Naive B cell (primary cell): ENCODE measurements at places on chromosomes 4 and X.

- no peak for DNase-seq
These were observed 1242.9 kb downstream of the C4orf33 start for GRCh38 chr4:130338851-130339250.

DNA sequence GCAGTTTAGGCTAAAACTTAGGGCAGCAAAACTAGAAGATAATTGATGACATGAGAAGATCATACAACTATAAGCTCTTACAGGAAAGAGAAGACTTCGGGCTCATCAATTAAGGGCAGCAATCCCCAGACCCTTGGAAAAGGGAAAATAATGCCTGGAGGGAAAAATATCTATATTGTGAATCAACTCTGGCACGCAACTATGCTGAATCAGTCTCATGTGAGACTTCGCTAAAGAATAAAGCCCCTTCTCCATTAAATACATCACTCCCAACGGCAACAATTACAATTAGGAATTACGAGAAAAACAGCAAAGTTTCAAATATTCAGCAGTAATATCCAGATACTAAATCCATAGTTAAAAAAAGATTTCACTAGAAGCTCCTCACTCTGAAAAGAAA lies 2016.8 kb upstream of the IGFBP7 start:
- no peak for DNase-seq

DNA sequence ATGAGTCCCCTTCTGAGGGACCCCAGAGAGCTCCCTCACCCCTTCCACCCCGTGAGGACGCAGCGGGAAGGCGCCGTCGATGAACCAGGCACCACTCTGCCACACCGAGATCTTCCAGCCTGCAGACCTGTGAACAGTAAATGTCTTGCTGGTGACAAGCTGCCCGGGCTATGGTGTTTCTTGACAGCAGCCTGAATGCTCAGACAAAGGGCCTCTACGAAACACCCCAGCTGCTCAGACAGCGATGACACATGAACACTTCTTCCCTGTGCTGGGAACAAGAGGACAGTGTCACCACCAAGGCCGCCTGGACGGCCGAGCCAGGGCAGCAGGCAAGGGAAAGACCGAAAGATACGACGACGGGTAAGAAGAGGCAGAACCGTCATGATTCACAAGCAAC lies 30.6 kb upstream of the GTPBP6 start:
- no peak for DNase-seq

DNA sequence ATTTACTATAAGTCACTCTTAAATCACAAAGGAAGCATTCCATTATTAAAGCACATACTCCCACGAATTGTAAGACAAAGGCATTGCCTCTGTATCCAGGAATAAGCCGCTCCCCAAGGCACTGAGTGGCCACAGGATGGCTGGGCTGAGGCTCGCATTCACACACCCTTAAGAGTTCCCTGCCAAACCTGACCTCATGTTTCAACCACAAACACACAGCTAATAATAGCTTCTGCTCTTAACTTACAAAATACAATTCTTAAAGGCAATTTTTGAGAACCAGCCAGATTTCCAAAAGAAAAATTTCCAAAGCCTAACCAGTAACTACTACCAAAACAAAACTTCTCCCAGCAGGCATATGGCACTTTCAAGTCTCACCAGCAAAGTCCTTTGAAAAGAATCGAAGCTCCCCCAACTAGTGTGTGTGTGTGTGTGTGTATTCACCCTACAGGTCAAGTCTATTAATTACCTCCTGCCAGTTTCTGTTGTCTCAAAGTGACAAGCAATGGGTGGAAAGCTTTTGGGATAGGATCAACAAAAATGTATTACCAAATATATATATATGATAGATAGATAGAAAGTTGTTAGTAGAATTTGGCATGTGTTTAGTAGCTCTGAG lies 36.0 kb downstream of the ARHGAP6 start:
- DNase-seq, result no peak

- no peak for DNase-seq
These were observed 34.3 kb downstream of the ENPEP start for GRCh38 chr4:110510277-110510676.

DNA sequence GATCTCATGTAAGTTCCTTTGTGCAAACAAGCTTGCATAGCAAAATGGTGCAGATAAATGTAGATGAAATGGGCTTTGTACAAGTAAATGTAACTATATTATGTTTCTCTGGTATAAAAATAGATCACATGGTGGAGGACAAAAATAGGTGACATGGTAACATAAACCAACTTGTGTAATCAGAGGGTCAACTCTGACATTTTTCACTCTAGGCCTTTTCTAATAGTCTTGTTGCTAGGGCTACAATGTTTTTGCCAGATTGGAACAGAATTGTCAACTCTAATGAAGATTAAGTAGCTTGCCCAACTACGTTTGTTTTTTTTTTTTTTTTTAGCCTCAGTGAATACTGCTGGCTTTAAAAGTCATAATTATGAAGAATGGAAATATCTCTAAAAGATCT lies 11.5 kb downstream of the MAD2L1 start:
- DNase-seq, result no peak

GRCh38 chr4:107988763-107989035 lies 990 bp upstream of the HADH start:
- no peak for DNase-seq

DNA sequence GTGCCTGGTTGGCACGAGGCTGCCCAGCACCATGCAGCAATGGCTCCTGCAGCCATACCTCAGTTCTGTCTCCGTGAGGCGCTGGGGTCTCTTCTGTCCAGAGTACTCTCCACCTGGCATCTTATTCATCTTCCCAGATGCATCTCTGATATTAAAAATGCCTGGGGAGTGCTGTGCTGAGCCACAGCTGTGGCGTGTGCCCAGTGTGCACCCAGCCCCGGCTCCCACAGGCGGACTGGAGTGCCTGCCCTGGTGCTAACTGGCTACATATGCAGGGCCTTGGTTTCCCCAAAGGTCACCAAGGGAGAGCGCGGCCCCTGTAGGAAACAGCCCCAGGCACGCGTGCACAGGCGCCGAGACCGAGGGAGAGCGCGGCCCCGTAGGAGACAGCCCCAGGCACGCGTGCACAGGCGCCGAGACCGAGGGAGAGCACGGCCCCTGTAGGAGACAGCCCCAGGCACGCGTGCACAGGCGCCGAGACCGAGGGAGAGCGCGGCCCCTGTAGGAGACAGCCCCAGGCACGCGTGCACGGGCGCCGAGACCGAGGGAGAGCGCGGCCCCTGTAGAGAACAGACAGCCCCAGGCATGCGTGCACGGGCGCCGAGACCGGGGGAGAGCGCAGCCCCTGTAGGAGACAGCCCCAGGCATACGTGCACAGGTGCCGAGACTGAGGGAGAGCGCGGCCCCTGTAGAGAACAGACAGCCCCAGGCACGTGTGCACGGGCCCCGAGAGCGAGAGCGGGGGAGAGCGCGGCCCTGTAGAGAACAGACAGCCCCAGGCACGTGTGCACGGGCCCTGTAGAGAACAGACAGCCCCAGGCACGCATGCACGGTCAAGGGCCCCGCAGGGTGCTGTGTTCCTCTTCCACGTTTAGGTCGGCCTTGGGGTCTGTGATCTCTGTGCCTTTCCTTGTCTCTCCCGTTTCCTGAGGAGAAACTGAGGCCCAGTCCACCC lies 14.5 kb downstream of the TMEM175 start:
- DNase-seq, result no peak

DNA sequence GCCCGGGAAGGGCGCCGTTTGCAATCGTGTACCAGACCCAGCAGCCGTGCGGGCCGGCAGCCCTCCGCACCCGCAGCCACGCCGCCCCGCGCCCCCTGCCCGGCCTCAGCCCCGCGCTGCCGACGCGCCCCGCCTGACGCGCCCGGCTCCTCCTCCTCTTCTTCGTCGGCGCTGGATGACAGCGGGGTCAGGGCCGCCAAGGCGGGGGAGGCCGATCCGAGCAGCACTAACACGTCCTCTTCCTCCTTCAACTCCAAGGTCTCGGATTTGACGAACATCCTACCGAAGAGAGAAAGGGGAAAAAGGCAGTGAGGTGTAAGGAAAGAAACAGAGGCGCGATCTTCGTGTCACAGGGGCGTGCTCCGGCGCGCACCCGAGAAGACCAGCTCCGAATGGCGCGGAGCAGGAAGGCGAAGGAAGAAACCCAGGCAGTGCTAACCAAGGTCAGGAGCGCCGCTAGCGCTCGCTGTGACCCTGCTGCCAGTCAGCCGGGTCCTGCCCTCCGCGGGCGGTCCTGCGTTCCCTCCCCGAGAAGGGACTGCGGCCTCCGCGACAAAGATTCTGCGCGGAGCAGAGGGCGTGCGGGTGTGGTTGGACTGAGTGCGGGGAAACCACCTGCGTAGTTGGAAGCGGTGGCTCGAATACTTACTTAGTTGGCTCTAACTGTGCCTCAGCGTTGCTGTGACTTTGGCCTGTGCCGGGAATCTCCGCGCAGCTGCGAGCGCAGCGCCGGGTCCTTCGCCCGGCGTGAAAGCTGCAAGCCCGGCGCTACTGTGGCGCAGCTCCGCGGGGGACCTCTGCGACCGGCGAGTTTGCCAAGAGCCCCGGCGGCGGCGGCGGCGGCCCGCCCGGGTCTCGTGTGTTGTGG lies 548 bp downstream of the NEUROG2 start:
- peak; percentile 44 for DNase-seq

DNA sequence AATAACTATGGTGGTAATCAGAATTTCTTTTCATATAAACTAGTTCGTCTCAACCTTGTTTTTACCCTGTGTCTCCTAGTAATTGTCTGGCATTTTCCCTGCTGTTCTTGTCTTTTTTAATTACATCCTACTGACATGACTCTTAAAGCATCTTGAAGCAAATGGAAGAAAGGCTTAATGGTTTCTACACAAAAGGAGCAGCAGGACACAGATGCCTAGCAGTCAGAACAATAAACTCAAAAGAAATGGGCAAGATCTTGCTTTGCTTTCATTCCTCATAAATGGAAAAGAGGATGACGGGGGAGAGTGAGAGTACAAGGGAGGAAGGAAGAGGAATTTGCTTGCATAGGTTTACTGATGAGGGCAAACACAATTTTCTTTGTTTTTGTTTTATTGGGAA lies 293.2 kb upstream of the EMCN start:
- DNase-seq, result no peak

DNA sequence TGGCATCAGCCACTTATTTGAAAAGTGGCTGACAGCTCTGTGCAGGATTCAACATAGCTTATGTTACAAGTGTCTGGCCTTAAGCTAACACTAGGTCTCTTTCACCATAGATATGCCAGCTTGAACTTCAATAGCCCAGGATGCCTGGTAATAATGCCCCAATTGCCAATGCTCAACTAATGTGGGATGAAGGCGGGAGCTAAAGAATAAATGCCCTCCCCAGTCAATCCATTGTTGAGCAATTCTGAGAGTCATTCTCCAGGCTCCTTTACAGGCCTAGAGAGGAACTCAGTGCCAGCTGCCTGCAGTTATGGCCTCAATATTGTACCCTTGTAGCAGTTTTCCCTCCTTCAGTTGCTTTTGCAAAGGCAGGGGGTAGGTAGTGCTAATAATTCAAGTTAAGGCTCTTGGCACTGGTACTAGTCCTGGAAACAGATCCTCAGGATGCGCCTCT lies 460.2 kb downstream of the GABRG1 start:
- no peak for DNase-seq

DNA sequence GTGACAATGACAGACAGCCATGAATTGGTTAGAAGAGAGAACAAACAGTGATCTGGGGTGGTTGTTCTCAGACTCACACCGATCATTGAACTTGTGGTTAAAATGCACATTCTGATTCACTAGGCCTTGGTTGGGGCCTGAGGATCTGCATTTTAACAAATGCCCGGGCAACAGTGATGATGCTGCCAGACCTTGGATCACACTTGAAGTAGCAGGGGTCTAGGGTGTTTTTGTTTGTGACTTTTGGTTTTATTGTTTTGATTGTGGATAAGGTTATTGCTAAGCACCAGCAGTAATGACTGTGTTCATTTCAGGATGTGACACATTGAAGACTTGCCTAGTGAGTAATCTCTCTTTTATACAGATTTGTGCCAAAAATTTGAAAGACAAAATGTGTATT lies 36.5 kb downstream of the TXLNG start:
- no peak for DNase-seq

DNA sequence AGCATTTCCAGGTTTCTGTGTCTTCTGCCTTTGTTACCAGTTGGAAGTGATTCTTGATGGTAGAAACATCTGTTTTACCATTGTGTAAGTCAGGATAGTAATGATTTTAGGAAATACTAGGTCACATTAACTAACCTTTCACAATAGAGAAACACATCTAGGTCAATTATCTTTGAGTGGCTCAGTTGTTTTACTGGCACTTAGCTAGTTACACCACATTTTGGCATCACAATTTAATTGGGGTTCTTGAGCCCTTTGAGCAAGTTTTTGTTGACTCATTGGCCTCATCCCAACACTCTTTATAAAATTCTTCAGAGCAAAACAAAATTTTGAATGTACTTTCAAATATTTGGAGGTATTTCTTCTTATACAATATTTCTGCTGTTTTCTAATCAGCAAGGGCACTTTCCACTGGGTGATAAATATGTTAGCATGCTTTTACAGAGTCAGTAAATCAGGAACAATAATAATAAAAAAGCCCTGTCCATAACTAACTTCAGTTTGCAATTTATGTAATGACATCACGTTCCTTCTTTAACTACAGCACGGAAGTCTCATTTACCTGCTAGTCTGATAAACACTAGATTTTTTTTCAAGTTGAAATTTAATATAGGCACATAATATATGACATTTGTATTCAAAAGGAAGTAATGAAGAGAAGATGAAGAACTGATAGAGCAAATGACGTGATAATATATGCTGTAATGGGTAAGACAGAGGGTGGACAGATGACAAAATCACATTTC lies 64.8 kb upstream of the GK2 start:
- no peak for DNase-seq

DNA sequence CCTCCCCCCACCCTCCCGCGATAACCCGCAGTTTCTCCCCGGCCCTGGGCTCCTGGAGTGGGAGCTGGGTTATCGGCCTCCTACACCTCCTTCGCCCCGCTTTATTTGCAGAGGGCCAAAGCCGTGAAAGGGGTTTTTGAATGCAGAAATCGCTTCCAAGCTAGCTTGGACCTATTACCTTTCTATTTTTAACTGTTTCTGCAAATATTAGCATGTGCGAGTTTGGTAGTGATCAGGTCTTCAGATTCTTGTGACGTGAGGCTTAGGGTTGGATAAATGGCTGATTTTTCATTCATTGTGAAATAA lies 1.3 kb downstream of the USP9X start:
- no peak for DNase-seq

GRCh38 chr4:168920441-168921065 lies 89.5 kb downstream of the CBR4 start:
- DNase-seq, result no peak

- DNase-seq, result no peak
These were observed 106.1 kb downstream of the PRDM5 start for GRCh38 chr4:120816296-120816965.
